ENCODE measurements at places on chromosomes 12 and 14.

DNA sequence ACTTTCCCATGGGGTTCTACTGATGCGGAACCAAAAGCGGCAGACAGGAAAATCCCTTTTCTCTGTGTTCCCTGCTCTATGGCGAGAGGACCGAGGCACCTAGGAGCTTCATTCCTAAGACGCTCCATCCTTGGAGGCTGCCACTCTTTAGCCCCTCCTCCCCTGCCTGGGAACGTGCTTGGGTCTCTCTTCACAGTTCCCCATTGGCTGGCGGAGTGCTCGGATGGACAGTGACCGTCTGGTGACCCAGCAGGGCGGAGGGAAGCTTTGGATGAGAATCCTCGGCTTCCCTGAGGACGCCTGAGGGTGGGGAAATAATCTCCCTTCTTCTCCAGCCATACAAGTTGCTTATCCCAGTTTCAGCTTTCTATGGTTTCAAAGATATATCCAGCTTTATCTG is 37.3 kb downstream of the KCNA5 start:
- no peak for DNase-seq

GRCh38 chr12:109885616-109886015 is 5.3 kb upstream of the GLTP start:
- no peak for DNase-seq

GRCh38 chr12:57473886-57474285 is 5.8 kb downstream of the ARHGAP9 start:
- no peak for DNase-seq

GRCh38 chr12:114302117-114302516 is 103.8 kb downstream of the TBX5 start:
- DNase-seq = no peak

- DNase-seq = no peak
Measured at GRCh38 chr14:50062438-50063085, 53.8 kb downstream of the VCPKMT start.

All from NCI-H1417 treated with DMSO at 0.1 percent for 48 hours (cell line).